ENCODE measurements at places on chromosomes 13 and 19. TPM values are rescaled to one million over a fixed set of nuclear protein-coding genes. Genes with fewer than 3 reads are reported as not detected.

LILRB5 gene
- 3.0 TPM for total RNA-seq

GRCh38 chr19:14699641-14700040, 9.8 kb downstream of the ZNF333 start:
- no peak for DNase-seq

MAG gene
- 87.8 TPM for total RNA-seq

- no peak for DNase-seq
Observed at GRCh38 chr13:39091586-39091985, 53.3 kb downstream of the NHLRC3 start.

- no peak for DNase-seq
Observed at GRCh38 chr19:36709423-36709822, 22.0 kb downstream of the ZNF567 start.

PLK5 gene
- not detected for total RNA-seq

KIR2DL4 gene
- total RNA-seq = not detected

DNA sequence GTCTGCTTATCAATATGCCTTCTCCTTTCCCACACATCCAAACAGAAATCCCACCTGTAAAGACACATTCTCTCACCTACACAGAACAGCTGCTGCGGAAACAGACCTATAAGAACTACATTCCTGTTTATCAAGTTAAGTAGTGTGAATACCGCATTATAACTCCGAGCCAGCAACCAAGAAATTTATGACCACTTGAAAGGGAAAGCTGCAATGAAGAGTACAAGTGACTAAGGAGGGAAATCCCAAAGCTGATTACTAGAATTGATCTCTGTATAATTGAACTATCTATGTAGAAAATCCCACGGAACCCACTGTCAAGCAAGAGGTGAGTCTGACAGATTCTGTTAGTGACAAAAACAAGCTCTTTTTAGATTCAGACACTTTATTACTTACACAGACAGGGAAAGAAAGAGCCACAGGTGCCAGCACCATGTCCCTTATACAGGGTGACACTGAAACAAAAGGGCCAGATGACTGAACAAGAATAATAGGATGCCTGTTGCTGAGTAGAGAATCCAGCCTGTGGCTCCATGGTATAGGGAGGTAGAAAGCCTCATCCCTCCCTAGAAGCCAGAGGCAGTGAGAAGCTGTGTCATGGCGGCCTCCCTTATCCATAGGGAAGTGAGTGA, 1.6 kb upstream of the IGFL4 start:
- no peak for DNase-seq

DNA sequence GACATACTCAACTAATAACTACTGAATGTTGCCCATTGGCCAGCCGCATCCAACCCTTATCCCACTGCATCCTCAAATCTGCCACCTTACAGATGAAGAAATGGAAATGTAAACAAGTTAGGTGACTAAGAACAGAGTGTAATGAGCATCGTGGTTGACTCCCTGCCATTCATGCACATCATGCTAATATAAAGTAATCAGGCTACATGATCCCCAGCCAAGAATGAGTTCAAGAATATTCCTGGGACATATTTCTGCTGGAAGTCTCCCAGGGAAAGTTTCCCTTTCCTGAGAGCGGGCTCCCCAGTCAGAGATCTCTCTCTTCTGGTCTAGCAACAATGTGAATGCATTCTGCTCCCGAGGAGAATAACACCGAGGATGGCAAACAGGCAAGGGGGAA, 55.9 kb upstream of the SERP2 start:
- no peak for DNase-seq

GRCh38 chr19:55096061-55096701, 20.5 kb downstream of the EPS8L1 start:
- DNase-seq = no peak

- DNase-seq = no peak
Observed at GRCh38 chr19:1177322-1178114, 3.5 kb upstream of the SBNO2 start.

GRCh38 chr19:5994405-5995165, 16.6 kb upstream of the RANBP3 start:
- DNase-seq = no peak

CNN1 gene
- total RNA-seq = 485 TPM

KPNA3 gene
- total RNA-seq = 26.2 TPM

- no peak for DNase-seq
Observed at GRCh38 chr13:34070006-34070405, 252.1 kb downstream of the RFC3 start.

DNA sequence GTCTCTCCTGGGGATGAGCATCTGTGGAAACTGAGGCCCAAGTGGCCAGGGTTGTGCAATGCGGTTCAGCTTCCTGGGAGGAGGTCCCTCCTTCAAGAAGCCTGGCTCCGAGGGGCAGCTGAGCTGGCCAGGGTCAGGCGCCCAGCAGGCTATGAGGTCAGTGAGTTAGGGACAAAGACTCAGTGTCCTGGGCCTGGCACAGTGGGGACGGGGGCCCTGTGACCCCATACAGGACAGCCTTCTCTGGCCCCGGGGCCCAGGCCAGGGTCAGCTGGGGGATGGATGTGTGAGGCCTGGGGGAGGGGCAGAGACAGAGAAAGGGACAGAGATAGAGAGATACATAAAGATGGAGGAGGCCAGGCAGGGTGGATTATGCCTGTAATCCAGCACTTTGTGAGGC, 3.0 kb upstream of the IL12RB1 start:
- DNase-seq = no peak

Data from ovary (tissue), 10 donors.